GM12878 (cell line): ENCODE measurements at places on chromosomes 3 and 15.

- no peak for DNase-seq
Observed at GRCh38 chr3:142210608-142211007, 14.8 kb downstream of the GK5 start.

DNA sequence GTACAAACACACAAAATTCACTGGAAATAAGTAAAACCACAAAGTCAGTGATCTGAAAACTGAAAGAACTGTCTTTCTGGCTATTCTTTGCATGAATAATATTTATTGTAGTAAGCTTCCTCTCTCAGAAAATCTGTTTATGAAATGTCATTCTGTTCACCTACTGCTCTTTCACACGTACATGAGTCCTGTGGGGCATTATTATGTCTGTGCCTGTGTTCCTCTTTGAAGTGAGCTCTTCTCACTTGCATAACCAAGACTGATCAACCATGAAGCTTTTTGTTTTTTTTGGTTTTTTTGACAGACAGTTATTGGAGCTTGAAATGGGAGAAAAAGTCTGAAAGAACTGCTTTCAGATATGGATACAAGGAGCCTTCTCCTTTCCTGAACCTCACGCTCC is 195.8 kb downstream of the PLCH1 start:
- no peak for DNase-seq

DNA sequence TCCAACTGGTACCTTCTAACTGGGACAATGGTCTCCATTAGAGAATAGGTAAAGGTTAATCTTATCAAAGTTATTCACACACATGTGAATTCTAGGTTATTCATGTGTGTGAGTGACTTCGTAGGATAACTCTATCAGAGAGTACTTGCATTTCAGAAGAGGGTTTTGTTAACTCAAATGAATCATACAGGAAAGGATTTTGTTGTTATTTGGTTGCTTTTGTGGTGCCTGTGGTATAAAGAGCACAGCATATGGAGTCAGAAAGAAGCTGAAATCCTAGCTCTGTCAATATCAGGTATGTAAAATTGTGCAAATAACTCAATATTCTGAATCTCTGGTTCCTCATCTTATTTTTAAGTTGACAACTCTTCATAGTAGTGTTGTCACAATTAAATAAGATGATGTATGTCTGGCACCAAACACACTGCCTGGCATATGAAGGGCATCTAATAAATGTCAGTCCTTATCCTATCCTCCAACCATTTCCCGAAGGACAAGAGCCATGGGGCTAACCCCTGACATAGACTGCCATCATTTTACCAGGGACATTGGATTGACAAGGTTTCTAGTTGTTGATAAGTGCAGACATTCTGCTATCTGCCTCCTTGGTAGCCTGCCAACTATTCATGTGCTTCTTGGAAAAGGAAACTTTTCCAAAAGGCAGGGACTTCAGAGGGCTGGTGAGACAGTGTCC is 48.7 kb upstream of the CMSS1 start:
- DNase-seq = no peak

DNA sequence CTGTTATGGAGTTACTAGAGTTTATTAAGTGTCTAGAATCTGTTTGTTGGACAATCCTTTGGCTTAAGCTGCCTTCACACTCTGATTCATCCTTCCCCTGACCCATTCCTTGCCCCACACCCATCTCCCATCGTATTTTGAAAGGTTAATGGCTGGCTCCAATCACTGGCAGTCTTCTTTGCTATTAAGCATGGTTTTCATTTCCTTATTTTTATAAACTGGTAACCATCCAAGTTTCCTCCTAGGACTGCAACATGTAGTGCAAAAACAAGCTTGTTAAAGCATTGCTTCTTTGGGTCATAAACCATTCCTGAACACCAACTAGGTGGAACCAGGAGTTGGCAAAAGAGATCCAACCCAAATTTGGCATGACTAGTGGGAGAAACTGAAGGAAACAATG is 148.4 kb downstream of the DTWD1 start:
- DNase-seq = no peak

DNA sequence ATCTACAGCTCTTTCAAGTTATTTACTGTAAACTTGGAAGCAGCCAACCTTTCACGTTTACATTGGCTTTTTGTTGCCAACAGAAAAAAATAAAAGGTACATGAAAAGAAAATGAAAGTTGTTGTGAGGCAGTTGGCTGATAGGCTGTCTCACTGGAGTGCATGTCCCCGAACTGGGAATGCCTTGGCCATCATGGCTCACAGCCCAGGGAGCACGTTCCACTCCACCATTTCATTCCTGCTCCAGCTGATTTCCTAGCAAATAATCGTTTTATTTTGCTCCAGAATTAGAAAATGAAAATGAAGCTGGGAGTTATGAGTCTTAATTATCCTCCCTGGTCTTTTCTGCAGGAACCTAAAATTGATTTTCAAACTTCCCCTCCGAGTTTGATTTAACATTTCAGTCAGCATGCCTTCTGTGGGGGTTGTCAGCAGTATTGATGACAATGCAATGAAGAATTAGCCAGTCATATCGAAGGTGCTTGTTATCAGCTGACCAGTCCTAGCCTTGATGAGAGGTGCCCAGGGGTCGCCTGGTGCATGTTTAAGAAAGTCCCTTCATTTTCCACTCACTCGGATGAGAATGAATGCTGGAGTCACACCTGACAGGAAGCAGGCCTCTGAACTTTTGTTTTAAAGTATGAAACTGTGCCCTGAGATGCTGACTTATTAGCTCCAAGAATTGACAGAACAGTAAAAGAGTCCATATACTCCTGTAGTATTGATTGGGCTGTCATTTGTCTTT is 293.7 kb upstream of the TRIM42 start:
- DNase-seq = no peak

DNA sequence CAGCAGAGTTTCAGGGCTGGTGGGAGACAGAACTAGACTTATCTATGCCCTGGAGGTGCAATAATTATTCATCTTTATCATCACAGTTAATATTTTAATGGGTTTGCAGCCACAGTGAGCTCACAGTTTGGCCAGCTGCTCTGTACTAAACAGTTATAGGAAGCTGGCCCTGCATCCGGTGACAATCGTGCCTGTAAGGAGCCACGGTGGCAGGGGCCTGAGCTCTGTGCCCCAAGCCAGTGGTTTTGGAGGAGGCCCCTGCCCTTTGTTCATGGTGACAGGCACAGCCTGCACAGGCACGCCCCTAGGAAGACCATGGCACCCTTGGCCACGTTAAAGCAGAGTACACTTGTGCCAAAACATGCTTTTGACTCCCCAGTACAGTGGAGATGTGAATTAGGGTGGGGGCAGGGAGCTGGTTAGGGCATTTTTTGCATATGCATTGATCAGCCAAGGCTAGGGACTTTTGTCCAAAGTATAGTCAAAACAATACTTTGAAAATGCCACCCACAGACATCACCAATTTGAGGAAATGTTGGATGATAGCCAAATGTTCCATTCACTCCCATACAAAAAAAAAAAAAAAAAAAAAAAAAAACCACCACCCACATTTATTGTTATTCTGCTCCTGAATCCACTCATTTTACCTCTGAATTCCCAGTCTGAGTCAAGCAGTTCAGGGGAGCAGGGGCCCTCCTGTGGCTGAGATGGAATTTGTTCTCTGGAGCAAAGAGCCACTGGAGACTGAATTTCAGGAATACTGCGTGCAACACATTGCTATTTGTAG is 3.4 kb upstream of the RFTN1 start:
- no peak for DNase-seq

- DNase-seq = no peak
Observed at GRCh38 chr15:27660676-27661075, 438.4 kb downstream of the OCA2 start.

GRCh38 chr3:104388619-104389018 is 978.1 kb upstream of the ALCAM start:
- no peak for DNase-seq

- no peak for DNase-seq
Observed at GRCh38 chr3:54784021-54784420, 143.8 kb downstream of the LRTM1 start.

DNA sequence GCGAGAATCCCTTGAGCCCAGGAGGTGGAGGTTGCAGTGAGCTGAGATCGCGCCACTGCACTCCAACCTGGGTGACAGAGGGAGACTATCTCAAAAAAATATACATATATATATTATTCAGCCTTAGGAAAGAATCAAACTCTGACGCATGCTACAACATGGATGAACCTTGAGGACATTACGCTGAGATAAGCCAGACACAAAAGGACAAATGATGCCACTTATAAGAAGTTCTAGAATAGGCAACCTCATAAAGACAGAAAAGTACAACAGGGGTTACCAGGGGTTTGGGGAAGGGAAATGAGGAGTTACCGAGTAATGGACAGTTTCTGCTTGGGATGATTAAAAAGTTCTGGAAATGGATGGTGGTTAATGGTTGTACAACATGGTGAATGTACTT is 727 bp downstream of the PDHB start:
- DNase-seq = no peak

GRCh38 chr3:88114878-88115549 is 34.7 kb upstream of the C3orf38 start:
- DNase-seq = no peak

GRCh38 chr3:156792945-156793344 is 33.2 kb upstream of the LEKR1 start:
- DNase-seq = no peak

GRCh38 chr3:57060089-57060821 is at the start of gene SPATA12:
SPATA12 (plus strand) TSS chr3:57060664; CDS start chr3:57073695, 13,031 bp downstream.
- DNase-seq = no peak

DNA sequence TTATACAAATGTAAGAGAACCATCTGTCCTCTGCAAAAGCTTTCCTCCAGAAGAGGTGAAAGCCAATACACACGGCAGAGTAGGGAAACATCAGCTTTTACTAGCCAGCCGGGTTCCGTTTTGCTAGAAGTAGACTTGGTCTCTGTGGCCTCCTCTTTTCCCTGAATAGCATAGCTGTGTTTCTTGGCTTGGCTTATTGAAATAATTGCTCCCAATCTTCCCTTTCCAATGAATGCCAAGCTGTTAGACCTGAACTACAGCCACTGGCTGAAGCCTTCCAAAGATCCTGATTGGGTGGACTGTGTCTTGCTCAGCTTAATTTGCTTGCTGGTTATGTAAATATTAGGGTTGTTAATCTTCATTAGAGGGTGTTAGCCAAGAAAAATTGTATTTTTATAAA is 157.8 kb upstream of the ROPN1 start:
- no peak for DNase-seq

DNA sequence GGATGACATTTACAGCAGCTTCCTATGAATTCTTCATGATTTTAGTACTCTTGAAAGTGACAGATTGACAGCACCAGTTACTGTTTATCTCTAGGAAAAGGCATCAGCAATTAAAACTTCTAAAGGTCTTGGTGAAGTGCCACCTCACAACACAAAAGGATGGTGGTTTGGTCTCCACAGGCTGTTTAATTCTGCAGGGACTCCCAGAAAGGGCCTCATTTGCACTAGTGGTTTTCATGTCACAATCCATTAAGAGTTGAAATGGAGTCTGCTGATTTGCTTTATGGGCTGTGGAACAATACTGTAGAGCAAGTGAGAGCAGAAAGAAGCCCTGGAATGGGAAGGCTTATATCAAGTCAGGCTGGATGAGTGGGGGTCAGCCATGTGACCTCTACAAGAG is 225.3 kb upstream of the KCNMB2 start:
- DNase-seq = no peak

GRCh38 chr3:182041668-182042291 is 330.1 kb downstream of the SOX2 start:
- no peak for DNase-seq

GRCh38 chr3:172550347-172550943 is 27.2 kb upstream of the TNFSF10 start:
- no peak for DNase-seq

DNA sequence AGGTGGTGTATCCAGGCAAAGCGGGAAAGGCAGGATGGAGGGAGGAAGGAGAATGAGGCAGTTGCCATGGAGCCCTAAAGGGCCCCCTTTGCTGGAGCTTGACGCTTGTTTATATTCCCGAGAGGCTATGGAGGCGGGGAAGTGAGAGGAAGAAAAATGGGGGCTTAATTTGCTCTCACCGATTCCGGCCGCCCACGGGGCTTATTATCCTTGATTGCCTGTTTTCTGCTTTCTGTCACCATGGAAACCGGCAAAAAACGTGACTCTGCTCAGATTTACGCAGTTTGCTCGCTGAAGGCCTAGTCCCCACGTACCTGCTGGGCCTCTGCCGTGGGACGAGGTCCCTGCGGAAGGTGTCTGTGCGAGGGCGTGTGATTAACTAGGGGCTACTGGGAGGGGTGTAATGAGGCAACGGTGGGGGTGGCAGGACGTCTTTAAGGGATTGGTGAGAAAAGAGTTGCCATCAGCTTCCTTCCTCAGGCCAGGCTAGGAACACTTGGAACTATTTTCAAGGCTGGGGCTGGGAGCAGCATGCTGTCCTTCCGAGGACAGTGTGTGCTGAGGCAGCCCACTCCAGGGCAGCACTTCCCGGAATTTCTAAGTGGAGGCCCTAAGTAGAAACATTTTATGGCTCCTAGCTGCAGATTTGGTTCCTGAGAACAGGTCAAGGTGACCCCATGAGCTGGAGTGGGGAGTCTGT is 110.8 kb upstream of the NDN start:
- no peak for DNase-seq

DNA sequence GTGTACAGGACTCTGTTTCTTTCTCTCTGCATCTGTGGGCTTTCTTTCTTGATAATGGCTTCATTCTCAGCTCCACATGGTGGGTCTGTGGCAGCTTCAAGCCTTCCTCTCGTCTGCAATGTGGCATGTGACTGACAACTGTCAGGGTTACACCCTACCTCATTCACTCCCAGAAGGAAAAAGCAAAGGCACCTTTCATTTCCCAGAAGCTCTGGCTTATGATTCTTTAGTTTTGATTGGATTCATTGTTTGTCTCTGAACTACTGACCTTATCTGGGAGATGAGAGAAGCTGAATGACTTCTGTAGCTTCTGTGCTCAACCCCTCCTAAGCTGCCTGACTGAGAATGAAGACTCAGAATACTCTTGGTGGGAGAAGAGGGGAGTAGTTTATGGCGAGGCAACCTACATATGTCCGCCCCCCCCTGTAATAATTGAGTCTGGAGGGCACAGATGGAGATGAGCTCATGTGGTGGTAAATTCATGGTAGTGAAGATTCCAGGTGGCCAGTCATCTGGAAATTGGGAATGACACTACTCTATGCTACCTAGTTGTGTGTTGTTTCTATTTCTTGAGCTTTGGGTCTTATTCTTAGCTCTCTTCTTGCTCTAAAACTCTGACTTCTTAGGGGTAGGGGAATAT is 38.4 kb downstream of the KCNAB1 start:
- DNase-seq = no peak

DNA sequence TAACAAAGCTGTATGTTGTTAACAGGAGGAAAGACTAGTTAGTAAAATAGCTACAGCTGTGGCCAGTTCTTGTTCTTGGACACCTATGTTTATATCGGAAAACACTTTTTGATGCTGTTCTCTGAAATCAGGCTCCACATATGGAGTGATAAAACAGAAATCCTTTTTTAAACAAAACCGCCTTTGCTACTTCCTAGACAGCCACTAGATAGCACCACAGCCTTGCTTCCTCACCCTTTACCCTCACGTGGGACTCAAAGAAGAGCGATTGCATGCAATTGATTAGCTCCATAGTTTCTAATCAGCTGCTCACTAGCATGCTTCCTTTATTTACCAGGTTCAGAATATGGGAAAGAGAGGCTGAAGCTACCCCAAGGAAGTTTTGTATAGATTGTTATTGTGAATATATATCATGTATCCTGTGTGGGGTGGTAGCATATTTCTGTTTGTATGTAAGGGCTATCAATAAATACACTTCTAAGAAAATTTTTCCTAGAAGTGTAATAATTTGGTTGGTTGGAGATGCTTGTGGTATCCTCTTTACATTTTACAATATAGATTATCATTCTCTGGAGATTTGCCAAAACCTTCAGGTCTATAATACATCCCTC is 4.3 kb upstream of the MTFMT start:
- no peak for DNase-seq

GRCh38 chr3:111542611-111543300 is 759 bp downstream of the CD96 start:
- DNase-seq = no peak
